ENCODE measurements at places on chromosomes 3 and 15.
A peak's percentile ranks its signal among the peaks of the same experiment; 100 is the strongest.

DNA sequence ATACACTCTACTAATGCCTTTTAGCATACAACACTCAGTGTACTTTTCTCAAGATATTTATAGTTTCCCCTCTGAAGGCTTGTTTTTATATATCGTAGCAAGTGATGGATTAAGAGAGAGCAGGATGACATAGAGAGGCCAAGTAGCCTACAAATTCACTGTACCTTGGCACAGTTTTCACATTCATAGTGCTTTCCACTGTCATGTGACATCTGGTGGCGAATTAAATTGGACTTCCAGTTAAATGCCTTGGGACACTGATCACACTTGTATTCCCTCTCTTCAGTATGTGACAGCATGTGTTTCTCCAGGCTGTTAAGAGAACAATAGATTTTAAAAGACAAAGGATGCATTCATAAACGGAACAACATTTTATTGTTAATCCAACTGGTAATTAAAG lies 541.1 kb downstream of the MECOM start:
- DNase-seq, result no peak

- DNase-seq, result no peak
Observed at GRCh38 chr3:153356908-153357307, 194.9 kb downstream of the RAP2B start.

DNA sequence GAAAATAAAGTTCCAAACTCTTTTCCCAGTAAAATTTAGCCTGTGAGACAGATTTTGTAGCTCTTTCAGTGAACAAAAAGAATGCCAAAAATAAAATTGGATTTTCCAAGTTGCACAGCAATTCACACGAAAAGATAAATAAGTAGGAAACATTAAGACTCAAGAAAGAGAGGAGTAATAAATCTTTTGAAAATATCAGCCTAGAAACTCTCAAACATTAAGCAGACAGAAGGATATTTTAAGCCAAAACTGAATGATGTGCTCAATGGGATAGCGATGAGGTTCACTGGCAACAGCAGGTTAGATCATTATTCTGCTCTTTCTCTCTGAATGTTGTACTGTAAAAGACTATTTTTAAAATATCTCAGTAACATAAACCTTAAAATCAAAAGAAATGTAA lies 115.0 kb downstream of the STAG1 start:
- no peak for DNase-seq

DNA sequence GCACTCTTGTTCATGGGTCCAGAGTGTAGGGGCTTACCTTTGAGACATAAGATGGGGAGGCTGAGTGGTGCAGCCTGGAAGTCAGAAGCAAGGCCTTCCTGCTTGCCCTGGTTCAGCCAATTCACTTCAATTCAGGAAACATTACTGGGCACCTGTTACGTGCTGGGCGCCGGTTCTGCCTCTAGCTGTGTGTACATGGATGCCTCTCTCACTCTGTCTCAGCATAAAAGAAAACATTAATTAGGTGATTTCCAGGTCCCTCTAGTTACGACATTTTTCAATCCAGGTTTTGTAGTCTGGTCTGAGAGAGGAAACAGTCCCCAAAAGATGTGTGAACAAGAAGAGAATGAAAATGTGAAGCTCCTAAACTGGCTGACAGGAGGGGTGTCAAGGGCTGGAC lies 1.2 kb downstream of the RTP1 start:
- no peak for DNase-seq

- peak; percentile 23 for DNase-seq
Observed at GRCh38 chr3:197298945-197299854, 788 bp upstream of the DLG1 start.

GRCh38 chr3:117485841-117486240 lies 776.3 kb downstream of the TUSC7 start:
- no peak for DNase-seq

DNA sequence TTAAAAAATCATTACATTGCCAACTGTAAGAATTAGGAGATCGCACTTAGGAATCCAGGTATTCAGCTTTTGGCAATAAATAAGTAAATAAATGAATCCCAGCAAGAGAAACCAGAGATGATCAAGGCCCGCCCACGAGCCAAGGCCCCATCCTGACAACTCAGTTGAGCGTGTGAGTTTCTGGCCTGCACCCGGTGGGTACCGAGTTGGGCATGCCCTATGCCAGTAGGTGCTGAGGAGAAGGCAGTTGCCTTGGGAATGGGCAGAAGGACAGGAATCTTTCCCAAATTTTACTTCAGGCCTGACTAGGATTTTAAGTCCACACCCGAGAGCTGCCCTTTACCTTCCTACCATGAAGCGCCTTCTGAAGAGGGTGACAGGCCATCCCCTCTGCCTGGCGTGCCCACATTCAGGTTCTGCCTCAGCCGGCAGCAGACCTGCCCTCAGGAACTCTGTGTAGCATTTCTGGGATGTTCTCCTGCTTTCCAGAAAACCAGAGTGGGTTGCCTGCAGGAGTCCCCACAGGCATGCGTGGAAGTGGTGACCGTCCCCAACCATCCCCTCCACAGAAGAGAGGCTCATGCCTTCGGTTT lies 99.3 kb upstream of the ALDH1A3 start:
- DNase-seq, result no peak

GRCh38 chr3:27093771-27094170 lies 275.4 kb downstream of the NEK10 start:
- no peak for DNase-seq

DNA sequence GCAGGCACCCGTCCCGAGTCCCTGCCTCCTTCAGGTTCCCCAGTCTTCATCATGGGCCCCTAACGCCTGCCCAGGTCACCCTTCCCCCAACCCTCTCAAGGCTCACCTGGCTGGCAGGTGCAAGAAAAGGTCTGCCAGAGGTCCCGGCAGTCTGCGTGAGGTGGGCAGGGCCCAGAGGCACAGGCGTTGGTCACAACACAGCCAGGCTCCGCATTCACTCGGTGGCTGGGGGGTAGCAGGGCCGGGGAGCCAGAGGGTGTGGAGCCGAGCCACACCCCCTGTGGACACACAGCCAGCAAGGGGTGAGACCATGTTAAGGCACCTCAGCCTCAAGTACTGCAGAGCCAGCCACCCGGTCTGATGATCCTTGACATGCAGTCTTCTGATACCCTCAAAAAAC lies 10.9 kb downstream of the CELSR3 start:
- no peak for DNase-seq

DNA sequence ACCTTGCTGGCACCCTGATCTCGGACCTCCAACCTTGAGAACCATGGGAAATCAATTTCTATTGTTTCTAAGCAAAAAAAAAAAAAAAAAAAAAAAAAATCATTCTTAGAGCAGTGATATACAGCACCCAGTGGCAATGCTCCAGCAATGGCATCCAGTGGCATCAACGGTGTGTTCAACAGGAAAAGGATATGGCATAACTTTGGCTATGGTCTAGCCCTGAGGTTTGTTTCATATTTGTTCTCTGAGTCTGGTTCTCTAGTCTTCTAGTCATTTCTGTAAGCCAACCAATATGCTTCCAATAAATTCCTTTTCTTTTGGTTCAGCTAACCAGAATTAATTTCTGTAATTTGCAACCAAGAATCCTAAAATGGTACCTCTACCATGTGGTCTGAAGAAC lies 19.2 kb downstream of the DENND4A start:
- DNase-seq, result peak; percentile 41

- no peak for DNase-seq
Observed at GRCh38 chr3:43884581-43884980, 193.8 kb downstream of the ABHD5 start.

- no peak for DNase-seq
Observed at GRCh38 chr15:40746916-40747418, 8.1 kb downstream of the RMDN3 start.

DNA sequence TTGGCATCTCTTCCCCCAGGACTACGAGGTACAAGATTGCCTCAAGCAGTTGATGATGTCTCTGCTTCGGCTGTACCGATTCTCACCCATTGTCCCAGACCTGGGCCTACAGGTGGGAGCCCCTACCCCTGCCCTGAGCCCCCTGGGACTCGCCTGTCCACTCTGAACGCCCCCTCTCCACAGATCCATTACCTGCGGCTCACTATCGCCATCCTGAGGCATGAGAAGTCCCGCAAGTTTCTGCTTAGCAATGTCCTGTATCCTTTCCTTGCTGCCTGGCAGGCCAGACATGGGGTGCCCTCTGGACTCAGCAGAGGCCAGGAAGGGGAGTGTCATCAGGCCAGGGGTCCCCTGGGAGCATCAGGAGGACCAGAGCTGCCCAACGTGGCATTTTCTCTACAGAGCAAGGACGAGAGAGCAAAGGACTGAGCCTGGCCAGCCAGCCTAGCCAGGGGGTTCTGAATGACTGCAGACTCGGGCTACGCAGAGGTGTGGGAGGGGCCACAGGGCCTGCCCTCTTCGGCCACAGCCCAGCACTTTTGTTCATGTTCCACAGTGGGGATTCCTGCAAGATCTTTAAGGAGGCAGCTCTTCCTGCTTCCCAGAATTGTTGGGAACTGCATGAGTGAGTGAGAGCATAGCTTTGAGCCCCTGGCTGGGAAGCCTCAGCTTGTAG lies 11.2 kb downstream of the RNF123 start:
- no peak for DNase-seq

GRCh38 chr15:29233566-29233965 lies 36.1 kb downstream of the NSMCE3 start:
- no peak for DNase-seq

- no peak for DNase-seq
Observed at GRCh38 chr3:57059411-57059810, 1.1 kb upstream of the SPATA12 start.

GRCh38 chr3:126529585-126530170 lies 5.7 kb downstream of the CHST13 start:
- no peak for DNase-seq

DNA sequence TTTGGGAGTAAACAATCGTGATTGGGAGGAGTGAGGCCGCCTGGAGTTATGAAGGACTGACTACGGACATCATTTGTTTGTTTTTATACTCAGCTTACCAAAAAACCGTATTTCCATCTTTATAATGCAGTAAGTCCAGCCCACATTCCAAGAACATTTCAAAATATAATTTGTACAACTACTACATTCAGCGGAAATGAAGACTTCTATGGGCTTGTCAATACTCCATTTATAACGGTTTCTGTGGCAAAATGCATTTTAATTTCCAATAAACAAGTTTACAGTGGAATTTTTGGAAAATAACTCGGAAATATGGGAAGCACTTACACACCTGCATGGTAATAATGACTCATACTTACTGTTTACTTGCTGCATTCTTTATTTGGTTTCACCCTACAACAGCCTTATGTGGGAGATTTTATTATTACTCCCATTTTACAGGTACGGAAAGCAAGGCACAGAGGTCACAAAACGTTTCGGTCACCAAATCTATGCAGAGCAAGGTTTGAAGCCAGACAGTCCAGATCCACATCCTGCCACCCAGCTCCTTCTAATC lies 62.3 kb downstream of the LDHAL6B start:
- no peak for DNase-seq

- peak; percentile 22 for DNase-seq
Observed at GRCh38 chr3:7144697-7145308, 283.9 kb downstream of the GRM7 start.

DNA sequence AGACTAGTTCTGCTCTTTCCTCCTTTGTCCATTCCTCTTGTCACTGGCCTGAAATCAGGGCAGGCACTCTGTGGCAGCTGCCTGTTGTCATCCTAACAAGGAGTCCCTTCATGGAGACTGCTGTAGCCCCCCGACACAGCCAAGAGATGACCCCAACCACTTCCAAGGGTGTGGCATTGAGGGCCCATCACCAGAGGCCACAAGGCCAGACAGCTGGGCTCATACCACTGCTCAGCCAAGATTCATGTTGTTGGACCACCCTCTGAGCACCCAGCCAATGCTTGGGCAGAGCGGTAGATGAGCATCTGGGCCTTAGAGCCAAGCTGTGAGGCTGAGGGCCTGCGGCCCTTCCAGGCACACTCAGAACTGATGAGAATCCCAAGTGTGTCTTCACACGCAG lies 85.4 kb downstream of the EPHB1 start:
- no peak for DNase-seq

DNA sequence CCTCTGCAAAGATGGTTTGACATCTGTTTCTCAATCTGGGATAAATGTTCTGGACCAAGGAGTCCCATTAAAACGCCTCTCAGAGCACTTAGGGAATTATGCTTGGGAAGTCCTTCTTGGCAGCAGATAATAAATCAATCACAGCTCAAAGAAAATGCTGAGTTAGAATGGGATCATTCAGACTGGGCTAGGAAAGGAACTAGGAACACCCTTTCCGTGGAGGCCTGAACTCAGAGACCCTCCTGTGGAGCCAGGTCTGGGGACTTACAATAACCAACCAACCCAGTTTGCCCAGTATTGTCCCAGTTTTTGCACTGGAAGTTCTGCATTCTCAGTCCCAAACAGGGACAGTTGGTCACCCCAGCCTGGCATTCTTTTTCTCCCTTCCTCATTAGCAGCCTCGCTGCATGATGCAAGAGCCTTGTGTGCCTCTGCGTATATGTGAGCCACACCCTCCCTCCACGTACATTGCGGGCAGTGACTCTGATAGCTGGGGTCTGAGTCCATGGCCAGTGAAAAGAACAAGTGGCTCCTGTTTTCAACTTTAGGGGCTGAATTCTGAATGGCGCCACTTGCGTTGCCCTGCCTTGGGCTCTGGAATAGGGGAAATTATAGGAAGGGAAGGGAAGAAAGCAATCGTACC lies 88.7 kb downstream of the SEMA5B start:
- DNase-seq, result no peak

DNA sequence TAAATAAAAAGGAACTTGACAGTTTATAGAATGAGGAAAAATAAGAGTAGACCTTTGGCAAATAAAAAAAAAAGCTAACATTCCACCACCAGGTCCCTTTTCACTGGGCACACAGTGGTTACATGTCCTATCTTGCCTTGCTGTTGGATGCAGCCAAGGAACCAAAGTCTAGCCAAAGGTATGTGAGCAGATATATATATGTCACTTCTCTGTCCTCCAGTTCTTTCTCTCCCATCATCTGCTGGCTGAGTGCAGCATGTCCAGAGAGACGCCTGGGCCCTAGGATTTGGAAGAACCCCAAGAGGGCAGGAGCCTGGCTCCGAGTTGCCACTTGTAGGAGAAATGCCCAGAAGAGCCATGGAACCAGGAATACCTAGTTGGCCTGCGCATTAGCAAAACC lies 104.7 kb downstream of the SERPINI1 start:
- no peak for DNase-seq

- DNase-seq, result peak; percentile 4
Observed at GRCh38 chr3:60399861-60400845, 851.1 kb downstream of the FHIT start.

- DNase-seq, result no peak
Observed at GRCh38 chr3:134056464-134056891, 26.8 kb upstream of the SLCO2A1 start.

- DNase-seq, result no peak
Observed at GRCh38 chr3:177596816-177597271, 399.6 kb upstream of the TBL1XR1 start.

GRCh38 chr3:145972851-145973250 lies 188.1 kb downstream of the PLOD2 start:
- DNase-seq, result no peak

GRCh38 chr3:29099296-29099695 lies 181.6 kb upstream of the RBMS3 start:
- DNase-seq, result no peak

GRCh38 chr3:197749315-197749600 lies 425 bp upstream of the FYTTD1 start:
- peak; percentile 53 for DNase-seq
